ENCODE measurements at places on chromosomes 4 and X. TPM values are rescaled to one million over a fixed set of nuclear protein-coding genes. Genes with fewer than 3 reads are reported as not detected.
A peak's percentile ranks its signal among the peaks of the same experiment; 100 is the strongest.

DNA sequence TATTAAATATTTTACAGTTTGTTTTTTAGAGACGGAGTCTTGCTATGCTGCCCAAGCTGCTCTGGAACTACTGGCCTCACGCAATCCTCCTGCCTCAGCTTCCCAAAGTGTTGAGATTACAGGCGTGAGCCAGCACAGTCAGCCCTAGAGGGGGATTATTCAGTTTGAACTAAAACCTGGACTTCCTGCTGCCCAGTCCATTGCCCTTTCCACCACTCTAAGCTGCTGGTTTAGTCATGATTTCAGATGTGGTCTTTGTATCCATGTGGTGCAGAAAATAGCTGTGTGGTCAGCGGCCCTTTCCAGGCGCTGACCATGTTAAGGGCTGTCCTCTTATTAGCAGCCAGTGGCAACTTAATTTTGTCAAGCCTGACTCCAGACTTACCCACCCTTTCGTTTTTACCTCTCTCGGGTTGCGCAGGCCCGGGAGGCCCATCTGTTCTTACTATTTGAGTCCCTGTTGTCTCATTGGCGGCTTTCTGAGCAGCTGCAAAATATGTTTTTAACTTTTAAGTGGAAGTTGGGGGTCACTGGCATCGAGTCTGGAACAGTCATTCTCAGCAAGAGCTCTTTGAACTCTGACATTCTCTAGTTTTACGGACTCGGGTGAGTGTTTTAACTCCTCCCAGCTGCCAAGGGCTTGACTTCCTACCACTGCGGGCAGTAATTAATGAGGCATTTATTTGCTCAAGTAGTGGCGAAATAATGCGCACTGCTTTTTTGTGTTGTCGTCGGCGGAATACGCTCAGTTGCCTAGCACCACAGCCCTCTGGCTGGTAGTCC lies 773 bp upstream of the VMA21 start:
- DNase-seq = peak; percentile 85

- peak; percentile 73 for DNase-seq
Measured at GRCh38 chr4:48970471-48970921, 15.6 kb upstream of the CWH43 start.

DNA sequence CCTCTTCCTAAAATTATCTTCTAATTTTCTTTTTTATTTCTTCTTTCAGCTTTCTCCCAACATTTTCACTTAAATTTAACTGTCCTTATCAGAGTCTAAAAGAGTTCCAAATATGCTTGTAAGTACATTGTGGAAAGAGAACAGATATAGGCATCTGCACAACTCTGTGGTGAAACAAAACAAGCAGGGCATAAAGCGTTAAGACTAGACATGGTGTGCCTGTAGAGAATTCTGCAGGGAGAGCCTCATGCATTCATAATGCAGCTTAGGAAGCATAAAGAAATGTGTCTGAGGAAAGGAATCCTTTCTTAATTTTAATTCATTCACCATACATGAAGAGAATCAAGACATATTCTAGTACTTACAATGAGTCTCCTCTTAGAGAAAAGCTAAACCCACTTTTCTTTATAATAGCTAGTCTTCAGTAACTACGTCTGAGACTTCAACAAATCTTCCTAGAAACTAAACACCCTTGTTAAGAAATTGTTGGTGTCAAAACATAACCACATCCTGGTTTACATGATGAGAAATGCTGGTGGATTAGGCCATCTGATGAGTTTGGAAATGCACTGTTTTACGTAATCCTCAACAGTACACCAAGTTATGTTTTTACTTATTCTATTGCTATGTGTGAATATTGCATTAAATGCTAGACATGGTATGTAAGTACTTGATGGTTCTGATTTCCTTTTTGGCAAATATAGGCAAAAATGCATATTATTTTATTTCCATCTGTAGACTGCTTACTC lies 307.8 kb upstream of the GIMD1 start:
- DNase-seq = no peak

GRCh38 chr4:187357821-187358220 lies 634.2 kb upstream of the FAT1 start:
- DNase-seq = no peak

- peak; percentile 36 for DNase-seq
Measured at GRCh38 chr4:1608196-1608820, 75.8 kb downstream of the FAM53A start.

Gene HCCS
- 17.7 TPM for total RNA-seq

All from osteoblast (primary cell).